NCI-H1694 (cell line): ENCODE measurements at places on chromosomes 2 and 18.

- no peak for DNase-seq
Measured at GRCh38 chr2:573805-574392, 103.3 kb downstream of the TMEM18 start.

- DNase-seq: no peak
Measured at GRCh38 chr2:8790739-8791162, 46.7 kb downstream of the KIDINS220 start.

- DNase-seq: no peak
Measured at GRCh38 chr2:34419856-34420255, 820.8 kb upstream of the FAM98A start.

DNA sequence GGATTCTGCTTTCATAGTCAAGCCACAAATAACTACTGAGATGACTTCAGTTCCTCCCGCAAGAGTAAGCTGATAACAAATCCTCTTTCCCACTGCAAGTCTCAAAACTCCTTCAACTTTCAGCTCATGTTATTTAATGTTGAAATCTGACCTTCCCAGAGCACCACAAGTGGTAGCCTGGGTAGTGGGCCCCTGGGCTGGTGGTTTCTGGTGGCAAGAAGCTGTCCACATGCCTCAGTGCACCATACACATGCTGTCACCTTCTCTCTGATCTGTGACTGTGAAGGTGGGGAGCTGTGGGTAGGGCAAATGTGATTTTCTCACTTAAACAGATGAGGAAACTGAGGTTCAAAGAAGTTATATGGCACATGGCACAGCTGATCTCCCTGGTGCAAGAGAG is 246.1 kb upstream of the EPAS1 start:
- DNase-seq: no peak

GRCh38 chr2:106284255-106284654 is 90.2 kb upstream of the UXS1 start:
- no peak for DNase-seq

- no peak for DNase-seq
Measured at GRCh38 chr2:239163688-239164334, 237.0 kb downstream of the HDAC4 start.

- DNase-seq: no peak
Measured at GRCh38 chr2:134611316-134611715, 107.5 kb downstream of the TMEM163 start.

GRCh38 chr2:176445956-176446355 is 176.7 kb downstream of the MTX2 start:
- DNase-seq: no peak

- peak; percentile 22 for DNase-seq
Measured at GRCh38 chr2:226758921-226759640, 40.5 kb downstream of the IRS1 start.

GRCh38 chr2:190481339-190481738 is 53.2 kb downstream of the NEMP2 start:
- DNase-seq: no peak

DNA sequence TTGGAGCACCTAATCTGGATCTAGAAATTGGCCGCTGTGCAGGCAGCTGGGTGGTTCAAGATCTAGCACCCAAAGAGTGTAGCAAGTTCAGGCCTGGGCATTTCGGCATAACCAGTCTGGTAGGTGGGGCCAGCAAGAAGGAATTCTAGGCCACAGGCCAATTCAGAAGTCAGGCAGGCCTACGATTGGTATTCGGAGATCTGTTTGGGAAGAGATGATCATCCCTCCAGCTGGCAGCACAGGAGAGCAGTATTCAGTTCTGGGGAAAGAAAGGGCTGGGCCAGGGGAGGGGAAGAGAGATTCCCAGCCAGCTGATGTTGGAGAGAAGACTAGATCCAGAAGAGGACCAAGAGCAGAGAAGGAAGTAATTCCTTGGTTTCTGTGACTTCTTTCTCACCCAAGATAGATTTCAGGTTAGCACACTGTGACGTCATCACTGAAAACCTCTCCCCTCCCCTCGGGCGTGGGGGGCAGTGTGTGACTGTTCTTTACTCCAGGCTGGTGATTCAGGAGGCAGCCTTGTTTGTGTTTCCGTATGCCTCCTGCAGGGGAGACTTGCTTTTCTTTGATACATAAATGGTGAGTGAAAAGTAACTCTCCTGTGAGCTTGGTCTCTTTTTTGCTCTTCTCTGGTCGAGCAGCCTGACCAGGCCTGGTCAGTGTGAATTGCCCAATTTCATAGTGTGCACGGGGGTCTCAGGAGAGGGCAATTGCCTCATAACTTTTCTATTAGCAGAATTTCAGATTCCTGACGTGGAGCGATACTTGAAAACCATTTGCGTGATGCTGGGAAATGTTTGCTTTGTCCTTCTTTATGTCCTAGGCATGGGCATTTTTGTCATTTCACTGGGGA is 61.1 kb downstream of the MEIS1 start:
- DNase-seq: peak; percentile 93
